ENCODE measurements at places on chromosomes 2 and 18.

GRCh38 chr2:23703583-23704385 is 223.1 kb downstream of the ATAD2B start:
- ATAC-seq = no peak

GRCh38 chr2:226414335-226414734 is 385.3 kb downstream of the IRS1 start:
- ATAC-seq = no peak

DNA sequence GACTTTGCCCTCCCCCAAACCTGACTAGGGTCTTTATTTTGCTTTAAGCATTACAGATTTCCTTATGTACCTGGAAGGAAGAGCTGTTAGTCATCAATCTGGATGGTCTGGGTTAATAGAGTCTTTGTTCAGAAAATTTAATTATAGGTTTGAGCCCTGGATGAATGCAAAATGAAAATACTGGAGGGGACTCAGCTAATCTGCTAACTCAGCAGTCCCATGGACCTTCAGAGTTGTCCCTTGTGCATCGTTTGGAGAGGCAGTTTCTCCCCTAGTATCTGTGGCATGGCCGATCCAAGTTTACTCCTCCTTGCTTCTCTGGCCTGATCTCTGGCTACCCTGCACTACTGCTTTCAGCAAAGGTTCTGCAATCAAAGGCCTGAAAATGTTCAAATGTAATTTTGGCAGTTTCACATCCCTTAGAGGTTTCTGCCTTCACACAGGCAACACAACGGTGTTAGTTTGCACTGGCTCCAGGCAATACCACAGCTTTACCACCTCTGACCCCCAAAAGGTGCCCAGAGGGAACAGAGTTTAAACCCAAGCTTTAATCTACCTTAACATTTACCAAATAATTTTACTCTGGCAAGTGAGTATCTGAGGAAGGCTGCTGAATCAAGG is 134.3 kb downstream of the THADA start:
- ATAC-seq = no peak

DNA sequence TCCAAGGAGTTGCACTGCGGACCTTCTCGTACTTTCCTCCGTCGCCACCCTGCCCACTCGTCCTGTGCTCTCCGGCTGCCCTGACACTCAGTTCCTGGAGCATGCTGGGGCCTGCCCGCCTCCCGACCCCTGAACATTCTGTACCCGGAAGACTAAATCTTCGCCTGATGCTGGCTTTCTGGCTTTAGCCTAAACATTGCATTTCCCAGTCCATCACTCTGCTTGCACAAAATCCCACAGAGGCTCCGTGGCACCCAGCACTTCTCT is 550 bp upstream of the SFXN5 start:
- ATAC-seq = no peak

Measured in activated CD4-positive, CD25-positive, alpha-beta regulatory T cell treated with anti-CD3 and anti-CD28 coated beads, Interleukin-2, amount 50 U/mL, for 24 hours (primary cell).